ENCODE measurements at places on chromosomes 3 and 15.

- DNase-seq = no peak
These were observed 859.4 kb upstream of the NR2F2 start for GRCh38 chr15:95470997-95471689.

GRCh38 chr15:63256433-63257274 lies 20.8 kb upstream of the APH1B start:
- no peak for DNase-seq

DNA sequence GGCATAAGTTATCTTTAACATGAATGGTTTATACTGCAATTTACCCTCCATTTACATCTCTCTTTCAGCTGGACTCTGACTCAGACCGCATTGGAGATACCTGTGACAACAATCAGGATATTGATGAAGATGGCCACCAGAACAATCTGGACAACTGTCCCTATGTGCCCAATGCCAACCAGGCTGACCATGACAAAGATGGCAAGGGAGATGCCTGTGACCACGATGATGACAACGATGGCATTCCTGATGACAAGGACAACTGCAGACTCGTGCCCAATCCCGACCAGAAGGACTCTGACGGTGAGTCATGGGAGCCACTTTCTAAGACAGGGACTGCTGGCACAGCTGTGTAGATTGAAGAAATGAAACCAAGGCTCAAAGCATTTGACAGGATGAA lies 11.6 kb downstream of the THBS1 start:
- DNase-seq = no peak

- no peak for DNase-seq
These were observed 590.2 kb downstream of the RBMS3 start for GRCh38 chr3:29871087-29871486.
